ENCODE measurements at places on chromosomes 2 and 18.

DNA sequence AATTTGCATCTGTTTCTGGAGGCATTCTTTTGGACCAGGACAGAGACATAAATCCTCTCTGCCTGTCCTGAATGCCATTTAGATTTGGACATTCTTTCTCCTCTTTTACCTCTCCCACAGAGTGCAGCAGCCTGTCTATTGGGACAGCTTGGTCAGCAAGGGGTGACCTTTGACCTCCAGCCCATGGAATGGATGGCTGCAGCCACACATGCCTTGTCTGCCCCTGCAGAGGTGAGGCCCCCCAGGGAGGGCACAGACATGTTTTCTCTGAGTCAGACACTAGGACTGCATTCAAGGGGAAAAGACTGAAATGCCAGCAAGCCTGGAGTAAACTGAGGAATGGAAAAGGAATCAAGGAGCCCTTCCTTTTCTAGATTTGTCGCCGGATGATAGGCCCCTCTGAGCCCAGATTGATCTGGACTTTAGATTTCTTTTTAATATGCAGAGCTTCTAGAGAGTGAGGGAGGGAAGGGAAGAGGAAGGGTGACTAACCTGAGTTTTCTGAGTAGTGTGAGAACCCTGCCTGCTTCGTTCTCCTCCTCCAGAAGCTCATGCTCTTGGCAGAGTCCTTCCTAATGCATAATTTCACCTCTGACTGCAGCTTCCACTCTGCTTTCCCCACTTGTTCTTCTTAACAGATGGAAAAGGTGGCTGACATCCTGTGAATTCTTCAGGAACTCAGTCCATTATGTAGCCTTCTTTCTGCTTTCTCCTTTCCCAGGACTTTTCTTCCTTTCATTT is 16.1 kb upstream of the TTLL4 start:
- DNase-seq = peak; percentile 34

- no peak for DNase-seq
These were observed 559.7 kb downstream of the ZEB2 start for GRCh38 chr2:143960177-143960576.

- DNase-seq = no peak
These were observed 50.3 kb downstream of the SERPINB8 start for GRCh38 chr18:64019922-64020756.

DNA sequence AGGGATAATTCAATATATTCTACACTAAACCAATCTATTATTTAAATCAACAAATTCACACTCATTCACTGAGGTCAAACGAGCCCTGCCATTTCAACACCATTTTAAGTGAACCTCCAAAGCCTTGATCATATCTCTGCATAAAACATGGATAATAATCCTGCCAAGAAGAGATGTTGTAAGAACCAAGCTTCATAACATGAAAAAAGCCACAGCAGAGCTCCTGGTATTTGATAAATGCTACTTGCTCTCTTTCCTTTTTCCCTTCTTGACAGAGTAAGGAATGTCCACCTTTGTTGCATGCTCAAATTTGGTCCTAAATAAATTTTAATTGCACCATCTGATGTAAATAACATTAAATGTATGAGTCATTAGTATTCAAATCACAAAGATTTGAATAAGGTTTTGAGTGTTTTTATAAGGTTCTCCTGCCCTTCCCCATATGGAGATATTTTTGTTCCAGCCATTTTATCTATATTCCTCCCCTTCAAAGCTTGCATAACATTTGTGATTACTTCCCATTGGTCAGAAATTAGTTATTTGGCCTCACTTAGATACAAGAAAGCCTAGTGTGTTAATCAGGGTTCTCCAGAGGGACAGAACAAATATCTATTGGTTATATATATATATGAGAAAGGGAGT is 318.8 kb downstream of the RND3 start:
- peak; percentile 72 for DNase-seq

DNA sequence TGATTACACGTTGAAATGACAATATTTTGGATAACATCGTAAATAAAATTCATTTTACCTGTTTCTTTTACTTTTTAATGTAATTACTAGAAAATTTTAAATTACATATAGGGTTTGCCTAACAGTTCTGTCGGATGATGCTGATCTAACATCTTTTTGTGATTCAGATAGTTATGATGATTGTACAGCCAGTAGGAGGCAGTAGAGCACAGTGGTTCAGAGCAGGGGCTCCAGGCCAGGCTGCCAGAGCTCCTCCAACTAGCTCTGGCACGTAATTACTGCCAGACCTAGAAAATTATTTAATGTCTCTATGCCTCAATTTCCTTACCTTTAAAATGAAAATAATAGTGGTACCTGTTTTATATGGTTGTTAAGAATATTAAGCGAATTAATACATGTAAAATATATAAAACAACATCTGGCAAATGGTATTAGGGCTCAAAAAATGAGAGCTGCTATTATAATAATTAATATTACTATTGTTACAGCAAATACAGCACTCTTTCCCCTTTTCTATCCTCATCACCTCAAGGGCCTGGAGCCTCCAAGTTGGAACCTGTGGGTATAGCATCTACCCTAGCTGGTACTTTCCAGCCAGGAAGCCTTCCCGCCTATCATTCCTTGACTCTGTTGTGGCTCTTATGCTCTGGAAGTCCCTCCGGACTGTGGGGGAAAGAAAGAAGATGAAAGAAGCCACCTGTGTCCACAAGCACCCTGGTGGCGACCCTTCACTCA is 47.7 kb upstream of the PLA2R1 start:
- DNase-seq = peak; percentile 89

DNA sequence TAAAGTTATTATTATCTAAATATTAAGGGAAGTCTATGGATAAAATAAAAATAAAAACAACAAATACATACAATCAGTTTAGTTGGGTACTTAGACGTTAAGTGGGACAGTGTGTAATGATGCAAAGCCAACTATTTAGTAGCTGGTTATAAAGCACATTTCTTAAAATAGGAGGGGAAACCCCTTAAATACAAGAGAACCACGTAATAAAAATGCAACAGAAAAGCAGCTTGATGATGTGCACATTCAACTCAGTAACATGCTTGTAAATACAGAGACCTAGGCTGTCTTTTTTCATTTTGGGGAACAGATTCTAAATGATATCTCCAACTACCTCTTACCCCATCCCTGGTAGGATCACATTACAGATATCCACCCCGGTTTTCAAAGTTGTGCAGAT is 134.3 kb upstream of the AQP4 start:
- no peak for DNase-seq
